Activated CD8-positive, alpha-beta memory T cell treated with anti-CD3 and anti-CD28 coated beads for 4 hours (primary cell): ENCODE measurements at places on chromosomes 12 and 14.

- DNase-seq: no peak
These were observed 1628.8 kb upstream of the SEL1L start for GRCh38 chr14:83162361-83162929.

- no peak for DNase-seq
These were observed 98.3 kb downstream of the PTGER2 start for GRCh38 chr14:52412426-52412825.

DNA sequence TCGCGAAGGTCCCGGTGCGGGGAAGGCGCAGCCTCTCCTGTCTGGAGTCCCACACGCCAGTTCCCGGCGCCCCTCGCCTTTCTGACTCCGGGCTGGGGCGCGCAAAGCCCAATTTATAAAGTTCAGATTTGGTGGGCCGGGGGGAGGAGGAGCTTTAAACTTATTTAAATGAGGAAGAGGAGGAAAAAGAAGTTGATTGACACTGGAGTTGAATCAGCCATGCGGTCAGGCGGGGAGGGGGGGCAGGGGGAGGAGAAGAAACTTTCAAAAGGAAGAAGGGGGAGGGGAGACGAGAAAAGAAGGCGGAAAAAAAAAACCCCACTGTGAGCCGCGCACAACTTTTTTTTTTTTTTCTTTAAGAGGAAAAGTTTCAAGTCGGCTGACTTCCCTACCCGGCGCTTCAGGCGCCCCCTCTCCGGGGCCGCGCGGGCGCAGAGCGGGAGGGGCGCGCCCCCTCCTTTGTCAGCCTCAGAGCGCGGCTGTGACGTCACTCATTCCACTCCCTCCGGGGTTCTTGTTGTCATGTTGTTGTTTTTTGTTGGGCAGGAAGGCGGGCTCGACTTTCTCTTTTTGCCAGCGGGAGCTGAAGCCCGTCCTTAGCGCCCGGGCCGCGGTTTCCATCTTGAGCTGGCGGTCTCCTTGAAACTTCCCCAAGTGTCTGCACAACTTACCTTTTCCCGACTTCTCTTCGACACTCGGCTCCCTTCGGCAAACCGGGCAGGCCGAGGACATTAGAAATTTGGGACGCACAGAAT lies at the start of gene ZFP36L1:
Gene ZFP36L1, minus strand, starts transcription at position 89 of the 755 bp plus-strand sequence. CDS start 129 bp downstream, outside the sequence.
- peak; percentile 89 for DNase-seq

DNA sequence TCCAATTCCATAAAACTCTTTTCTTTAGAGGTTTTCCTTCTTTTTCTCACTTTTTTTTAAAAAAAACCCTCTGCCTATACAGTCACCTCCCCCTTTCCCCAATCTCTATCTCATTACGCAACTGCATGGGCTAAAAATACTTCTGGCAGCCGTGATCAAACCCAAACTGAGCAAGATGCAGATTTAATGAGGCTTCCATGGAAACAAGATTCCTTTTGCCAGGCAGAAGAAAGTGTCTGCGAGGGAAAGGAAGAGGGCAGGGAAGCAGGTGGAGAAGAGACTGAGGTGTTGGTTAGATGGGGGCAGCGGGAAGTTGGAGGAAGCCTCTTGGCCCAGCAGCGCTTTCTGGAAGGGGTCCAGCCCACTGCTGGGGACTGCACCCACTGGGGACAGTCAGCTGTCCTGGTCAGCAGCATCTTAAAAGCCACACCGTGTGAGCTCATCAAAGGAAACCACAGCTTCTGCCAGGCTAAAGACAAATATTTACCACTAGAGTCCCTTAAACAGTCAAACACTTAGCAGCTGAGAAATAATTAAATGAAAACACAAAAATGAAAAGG lies 90.4 kb downstream of the SLC8A3 start:
- DNase-seq: no peak

DNA sequence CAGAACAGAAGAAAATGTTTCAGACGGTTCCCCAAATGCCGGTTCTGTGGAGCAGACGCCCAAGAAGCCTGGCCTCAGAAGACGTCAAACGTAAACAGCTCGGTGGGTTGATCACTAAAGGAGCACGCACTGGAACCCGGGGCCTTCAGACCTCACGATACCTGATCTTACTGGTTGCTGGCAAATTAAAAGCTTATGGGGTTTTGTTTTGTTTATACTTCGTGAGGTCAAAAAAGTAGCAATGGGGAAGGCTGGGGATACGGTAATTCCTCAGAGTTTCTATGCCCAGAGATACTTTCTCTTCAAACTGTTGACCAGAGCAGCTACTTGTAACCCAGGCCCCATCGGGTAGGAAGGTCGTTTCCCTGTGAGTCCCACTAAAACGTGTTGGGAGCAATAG lies 1.7 kb downstream of the CDKN1B start:
- DNase-seq: no peak

GRCh38 chr12:70449074-70449752 lies 83.1 kb downstream of the KCNMB4 start:
- no peak for DNase-seq

DNA sequence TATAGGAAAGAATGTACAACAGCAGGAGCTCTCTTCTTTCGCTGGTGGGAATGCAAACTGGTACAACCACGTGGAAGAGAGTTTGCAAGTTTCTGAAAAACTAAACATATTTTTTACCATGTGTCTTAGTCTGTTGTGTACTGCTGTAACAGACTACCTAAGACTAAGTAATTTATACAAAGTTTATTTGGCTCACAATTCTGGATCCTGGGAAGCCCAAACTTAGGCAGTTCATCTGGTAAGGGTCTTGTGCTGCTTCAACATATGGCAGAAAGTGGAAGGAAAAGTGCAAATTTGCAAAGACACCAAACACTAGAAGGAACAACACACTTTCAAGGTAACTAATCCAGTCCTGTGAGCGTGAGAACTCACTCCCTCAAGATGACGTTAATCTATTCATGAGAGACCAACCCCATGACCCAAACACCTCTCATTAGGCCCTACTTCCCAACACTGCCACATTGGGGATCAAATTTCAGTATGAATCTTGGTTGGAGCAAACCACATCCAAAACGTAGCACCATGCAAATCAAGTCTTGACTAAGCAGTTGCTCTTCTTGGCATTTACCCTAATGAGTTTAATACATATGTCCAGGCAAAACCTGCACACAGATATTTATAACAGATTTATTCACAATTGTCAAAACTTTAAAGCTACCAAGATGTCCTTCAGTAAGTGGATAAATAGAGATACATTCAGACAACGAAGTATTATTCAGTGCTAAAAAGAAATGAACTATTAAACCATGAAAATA lies 481.9 kb upstream of the FOXG1 start:
- DNase-seq: no peak

DNA sequence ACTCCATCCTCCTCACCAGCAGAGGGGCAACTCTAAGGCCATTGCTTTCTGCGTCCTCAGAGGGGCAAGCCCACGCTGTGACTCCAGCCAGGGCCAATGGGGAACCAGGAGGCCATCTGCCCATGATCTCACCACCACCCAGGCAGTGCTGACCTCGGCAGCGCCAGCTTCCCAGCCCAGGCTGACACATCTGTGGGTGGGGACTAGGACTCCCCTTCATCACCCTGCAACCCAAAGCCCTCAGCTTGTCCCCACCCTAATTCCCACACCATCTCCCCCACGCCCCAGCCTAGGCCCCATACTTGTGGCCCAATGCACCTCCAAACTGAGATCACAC lies 58.6 kb downstream of the VWF start:
- DNase-seq: no peak

DNA sequence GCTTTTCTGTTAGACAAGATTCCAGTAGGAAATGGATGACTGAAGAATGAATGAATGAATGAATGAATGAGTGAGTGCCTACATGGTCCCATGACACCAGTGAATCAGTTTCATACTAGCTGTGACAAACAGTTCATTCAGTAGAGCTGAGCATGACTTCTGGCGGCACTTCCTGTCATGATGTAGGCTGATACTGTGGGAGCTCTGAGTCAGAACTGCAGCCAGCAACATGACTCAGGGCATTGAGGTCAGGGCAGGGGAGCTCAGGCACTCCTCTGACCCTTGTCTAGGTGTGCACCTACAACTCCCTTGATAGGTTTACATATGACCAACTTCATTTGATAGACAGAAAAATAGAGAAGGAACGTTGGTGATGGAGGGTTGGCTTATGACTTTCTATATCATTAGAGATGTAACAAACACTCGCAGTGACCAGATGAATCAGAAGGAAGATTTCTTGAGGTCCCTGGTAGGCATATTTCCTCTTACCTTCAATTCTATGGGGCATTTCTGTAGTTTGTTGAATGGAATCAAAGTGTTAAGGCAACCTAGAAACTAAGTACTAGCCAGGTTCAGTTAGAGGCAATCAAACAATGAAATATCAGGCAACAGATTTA lies 139.3 kb upstream of the ARHGAP5 start:
- peak; percentile 66 for DNase-seq

- DNase-seq: no peak
These were observed 11.1 kb downstream of the DICER1 start for GRCh38 chr14:95146079-95146771.

DNA sequence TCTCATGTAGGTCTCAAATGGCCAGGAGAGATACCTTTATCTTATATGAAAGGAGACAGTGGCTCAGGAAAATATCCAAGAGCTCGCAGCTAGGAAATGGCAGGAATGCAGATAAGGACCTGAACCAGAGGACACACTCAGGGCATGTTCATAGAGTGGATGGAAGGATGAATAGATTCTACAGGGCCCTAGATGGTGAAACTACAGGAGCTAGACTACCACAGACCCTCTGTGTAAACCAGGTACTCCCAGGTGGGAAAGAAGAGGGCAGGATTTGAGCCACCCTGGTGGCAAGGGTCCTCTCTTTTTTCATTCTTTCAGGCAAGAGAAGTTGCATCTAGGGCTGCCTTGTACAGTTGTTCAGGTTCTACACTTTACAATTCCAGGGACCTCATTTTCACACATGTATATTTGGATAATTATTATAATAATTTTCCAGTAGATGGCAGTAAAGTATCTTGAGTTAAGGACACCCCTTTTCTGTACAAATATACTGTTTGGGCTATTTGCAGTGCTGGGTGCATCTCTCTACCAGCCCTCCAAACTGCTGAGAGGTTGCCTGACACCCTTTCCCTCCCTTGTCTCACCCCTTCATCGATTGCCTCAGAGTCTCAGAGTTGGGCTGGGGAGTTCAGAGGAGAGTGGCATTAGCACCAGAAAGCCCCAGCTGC lies 10.5 kb upstream of the ZDHHC22 start:
- DNase-seq: no peak

GRCh38 chr12:32558903-32559302 lies 120.2 kb upstream of the DNM1L start:
- no peak for DNase-seq

GRCh38 chr14:26730929-26731618 lies 133.2 kb upstream of the NOVA1 start:
- no peak for DNase-seq

GRCh38 chr12:94618995-94619695 lies 31.2 kb downstream of the TMCC3 start:
- no peak for DNase-seq

GRCh38 chr12:75337905-75338304 lies 3.4 kb downstream of the GLIPR1L1 start:
- no peak for DNase-seq

- no peak for DNase-seq
These were observed 274.7 kb downstream of the DAD1 start for GRCh38 chr14:22314183-22314820.

GRCh38 chr12:12097891-12098690 lies 27.4 kb downstream of the BCL2L14 start:
- no peak for DNase-seq

- no peak for DNase-seq
These were observed 95.0 kb downstream of the LMNTD1 start for GRCh38 chr12:25458047-25458552.

GRCh38 chr12:42130672-42131402 lies 13.8 kb downstream of the GXYLT1 start:
- no peak for DNase-seq

- DNase-seq: no peak
These were observed 190.6 kb downstream of the TMX1 start for GRCh38 chr14:51430633-51431032.

DNA sequence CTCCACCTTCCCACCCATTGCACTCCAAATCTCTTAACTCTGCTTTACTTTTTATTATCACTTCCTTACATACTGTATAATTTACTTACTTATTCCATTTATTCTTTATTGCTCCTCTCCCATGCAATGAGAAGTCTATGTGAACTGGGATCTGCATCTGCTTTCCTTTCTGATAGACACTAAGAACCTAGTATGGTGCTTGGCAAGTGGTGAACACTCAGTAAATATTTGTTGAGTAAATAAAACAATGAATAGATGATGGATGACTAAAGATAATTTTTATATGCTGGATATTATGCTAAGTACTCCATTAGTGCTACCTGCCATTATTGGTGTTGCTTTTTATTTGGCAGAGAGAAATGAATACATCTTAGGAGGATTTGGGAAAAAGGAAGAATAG lies 151.0 kb downstream of the TPH2 start:
- DNase-seq: no peak
